CD4-positive, alpha-beta T cell (primary cell): ENCODE measurements at places on chromosomes 6 and 20. TPM values are rescaled to one million over a fixed set of nuclear protein-coding genes. Genes with fewer than 3 reads are reported as not detected.

DNA sequence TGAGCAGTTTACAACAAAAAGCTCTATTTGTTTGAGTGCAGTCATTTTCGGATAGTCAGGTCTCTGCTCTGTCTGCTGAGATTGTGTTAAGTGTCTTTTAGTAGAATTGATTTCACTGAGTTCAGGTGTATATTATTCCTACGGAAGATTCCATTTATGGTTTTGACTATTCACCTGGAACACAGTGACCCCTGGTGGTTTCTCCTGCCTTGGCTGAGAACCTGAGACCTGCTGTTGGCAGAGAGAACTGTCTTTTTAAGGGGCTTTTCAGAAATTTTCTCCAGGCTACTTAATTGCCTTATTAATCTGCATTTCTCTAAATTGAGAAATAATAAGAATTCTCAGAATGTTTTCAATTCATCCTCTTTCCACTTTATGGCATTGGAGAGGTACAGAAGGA, 508.0 kb downstream of the TBC1D32 start:
- no peak for DNase-seq

Gene UQCC2
- total RNA-seq, result 8.7 TPM

GRCh38 chr6:123802351-123802696, 1.3 kb upstream of the NKAIN2 start:
- no peak for DNase-seq

- no peak for DNase-seq
Observed at GRCh38 chr6:44043479-44044153, 83.6 kb downstream of the MRPL14 start.
